Stimulated activated CD8-positive, alpha-beta memory T cell treated with anti-CD3 and anti-CD28 coated beads, Interleukin-4, amount 100 ng/mL, for 4 hours (primary cell): ENCODE measurements at places on chromosomes 5 and 9.

DNA sequence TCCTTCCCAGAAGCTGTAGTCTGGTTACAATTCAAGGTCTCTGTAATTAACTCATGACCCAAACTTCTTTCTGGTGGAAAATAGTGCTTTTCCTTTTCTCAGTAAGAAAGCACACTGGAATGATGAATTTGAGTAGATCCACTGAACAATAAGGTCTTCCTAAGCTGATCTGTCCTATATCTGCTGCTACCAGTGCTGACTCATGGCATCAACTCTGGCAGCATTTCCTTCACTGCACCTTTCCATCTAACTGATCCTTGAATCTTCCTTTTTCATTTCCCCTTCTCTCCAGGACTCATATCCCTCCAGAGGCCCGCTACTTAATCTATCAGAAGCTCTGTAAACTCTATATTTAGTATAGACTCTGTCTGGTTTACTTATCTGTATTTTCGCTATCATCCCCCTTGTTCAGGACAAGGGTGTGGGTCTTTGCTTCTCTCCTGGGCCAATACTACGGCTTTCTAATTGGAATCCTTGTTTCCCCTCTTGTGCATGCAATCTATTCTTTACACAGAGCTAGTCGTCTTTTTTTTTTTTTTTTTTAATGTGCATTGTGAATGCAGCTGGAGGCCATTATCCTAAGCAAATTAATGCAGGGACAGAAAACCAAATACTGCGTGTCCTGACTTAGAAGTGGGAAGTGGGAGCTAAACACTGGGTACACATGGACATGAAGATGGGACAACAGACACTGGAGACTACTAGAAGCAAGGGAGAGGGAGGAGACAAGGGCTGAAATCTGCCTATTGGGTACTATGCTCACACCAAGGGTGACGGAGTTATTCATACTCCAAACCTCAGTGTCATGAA is 192.2 kb upstream of the RPS23 start:
- no peak for DNase-seq

DNA sequence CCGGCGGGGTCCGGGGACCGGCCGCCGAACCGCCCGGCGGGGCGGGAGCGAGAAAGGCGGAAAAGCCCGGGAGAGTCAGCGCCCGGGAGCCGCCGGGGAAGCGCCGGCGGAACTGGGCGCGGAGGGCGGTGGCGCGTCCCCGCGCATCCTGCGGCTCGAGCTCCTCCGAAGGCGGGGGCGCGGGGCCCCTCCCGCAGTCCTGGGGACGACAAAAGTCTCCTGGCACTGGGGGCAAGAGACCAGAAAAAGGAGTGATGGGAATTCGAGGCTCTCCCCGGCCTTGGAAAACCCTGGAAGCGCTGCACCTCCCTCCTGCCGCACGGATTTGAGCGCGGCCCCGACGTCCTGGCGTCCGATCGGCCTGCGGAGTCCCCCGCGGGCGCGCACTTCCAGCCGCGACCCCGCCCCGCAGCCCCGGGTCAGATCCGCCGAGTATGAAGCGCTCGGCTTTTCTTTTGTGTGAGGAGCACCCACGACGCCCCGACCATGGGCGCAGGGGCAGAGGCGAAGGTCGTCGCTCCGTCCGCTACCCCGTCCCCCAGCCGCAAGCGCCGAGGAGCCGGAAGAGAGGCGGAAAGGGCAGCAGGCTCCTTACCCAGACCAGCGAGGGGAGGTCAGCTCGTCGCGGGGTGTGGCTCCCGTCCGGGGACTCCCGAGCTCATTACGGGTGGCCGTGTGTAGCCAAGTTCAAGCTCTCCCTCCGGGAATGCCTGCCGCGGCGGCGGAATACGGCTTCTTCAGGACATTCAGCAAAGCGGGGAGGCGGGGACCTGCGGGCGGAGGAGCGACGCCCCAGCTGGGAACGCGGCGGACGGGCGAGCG is at the start of gene EPB41L4A:
Gene EPB41L4A (minus strand): TSS at position 114 of the 822 bp plus-strand sequence. CDS start 238 bp downstream, outside the sequence.
- no peak for DNase-seq

- DNase-seq = no peak
These were observed 1377.5 kb upstream of the DMAC1 start for GRCh38 chr9:9177081-9177480.

DNA sequence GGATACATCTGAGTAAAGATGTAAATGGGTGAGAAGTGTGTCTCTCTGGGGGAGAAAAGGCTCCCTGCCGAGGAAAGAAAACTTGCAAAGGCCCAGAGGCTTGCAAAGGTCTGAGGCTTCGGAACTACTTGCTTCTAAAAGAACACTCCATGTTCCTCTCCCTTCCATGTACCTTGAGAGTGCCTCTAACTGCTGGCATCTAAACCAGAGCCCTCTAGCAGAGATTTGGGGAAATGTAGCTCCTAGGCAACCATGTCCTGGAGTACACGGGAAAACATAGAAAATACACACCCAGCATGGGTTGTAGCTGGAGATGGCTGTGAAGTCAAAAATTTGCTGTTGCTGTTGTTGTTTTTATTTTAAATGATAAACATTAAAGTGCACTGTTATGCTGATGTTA is 151.6 kb downstream of the SYK start:
- DNase-seq = no peak

DNA sequence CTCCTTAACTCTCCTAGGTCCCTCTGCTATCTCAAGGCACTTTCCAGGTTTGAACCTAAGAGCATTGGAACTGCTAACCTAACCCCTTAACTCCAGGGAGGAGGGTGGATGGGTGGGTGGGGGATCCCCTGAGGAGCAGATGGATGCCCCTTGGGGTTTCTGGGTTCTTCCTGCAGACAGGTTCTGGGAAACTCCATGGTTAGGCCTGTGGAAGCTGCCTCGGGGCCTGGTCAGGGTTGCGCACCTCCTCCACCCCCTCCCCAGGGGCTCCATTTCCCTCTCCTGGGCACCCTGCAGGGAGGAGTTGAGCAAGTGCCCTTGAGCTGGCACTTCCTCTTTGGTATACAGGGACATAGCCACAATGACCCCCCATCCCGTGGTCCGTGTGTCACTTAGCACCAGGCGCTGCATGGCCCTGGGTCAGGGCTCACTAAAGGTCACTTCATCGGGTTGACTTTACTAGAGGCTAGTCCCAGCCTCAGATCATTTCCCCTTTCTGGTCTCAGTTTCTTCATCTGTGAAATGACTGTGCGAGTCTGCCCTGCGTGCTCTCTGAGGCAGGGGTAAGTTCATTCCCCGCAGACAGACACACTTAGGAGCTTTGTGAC is 16.0 kb downstream of the CXXC5 start:
- no peak for DNase-seq

- no peak for DNase-seq
These were observed 126.0 kb downstream of the GABRB2 start for GRCh38 chr5:161420521-161420920.

GRCh38 chr5:23742701-23743100 is 235.3 kb downstream of the PRDM9 start:
- no peak for DNase-seq
